ENCODE measurements at places on chromosomes 12 and 14.
A peak's percentile ranks its signal among the peaks of the same experiment; 100 is the strongest.

DNA sequence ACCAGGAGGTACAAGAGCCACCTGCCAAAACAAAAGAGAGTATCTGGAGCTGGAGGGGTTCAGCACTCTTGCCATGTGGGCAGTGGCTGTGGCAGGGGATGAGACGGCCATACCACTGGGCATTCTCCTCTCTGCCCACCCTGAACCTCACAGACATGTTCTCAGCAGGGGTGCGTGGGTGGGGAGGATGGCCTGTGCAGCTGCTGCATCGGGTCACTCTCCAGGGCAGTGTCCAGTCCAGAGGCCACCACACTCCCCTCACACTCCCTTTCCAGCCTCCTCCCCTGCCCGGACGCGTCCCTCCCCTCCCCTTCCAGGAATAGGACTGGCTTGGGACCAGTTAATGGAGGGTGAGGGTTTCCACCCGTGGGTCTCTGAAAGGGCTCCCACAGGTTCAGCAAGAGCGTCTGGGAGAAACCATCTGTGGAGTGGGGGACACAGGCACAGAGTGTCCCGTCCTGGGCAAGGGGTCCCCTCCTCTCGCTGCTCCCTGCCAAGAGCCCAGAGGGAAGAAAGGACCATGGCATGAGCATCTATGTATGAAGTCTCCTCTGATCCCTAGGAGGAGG, 501 bp downstream of the C1R start:
- DNase-seq: no peak

- DNase-seq: no peak
Measured at GRCh38 chr12:25051656-25052195, 102.8 kb upstream of the BCAT1 start.

- no peak for DNase-seq
Measured at GRCh38 chr14:61478971-61479473, 157.6 kb downstream of the PRKCH start.

DNA sequence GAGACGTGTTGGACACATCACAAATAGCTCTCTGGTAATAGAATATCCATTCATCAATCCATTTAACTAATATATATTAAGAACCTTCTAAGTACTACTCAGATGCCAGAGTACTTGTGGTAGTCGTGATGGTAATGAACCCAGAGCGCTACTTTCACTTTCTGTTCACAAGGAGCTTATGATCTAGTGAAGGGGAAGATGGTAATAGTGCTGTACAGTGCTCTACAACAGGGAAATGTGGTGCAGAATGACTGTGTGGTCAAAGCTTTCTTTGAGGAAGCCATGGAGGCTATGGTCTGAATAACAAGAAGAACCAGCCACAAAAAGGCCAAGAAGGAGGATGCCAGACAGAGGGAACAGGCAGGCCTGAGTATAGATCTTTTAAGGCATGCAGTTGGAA, 212.0 kb downstream of the PTPRO start:
- DNase-seq: no peak

DNA sequence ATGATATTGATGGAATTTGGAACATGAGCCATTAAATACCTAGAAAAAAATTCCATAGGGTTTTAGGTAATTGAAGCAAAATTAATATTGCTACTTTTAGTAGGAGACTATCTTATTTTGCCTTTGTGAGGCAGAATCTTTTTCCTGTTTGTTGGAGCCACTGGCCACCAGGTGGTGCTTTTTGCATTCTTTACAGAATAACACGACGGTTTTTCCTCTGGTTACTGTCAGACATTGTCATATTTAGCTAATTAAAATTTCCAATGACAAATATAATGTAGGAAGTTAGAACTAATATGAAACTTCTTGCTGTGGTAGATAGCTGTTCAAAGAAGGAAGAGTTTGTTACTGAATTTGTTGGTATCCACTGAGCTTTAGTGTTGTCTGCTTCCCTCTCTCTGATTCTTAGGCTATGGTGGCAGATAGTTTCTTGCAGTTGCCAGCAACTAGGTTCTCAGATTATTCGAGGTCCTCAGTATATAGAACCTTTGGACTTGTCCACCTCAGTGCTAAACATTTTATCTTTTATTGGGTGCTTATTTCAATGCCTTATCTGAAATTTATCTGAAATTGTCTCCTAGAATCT, 25.7 kb downstream of the RAB21 start:
- DNase-seq: peak; percentile 45

DNA sequence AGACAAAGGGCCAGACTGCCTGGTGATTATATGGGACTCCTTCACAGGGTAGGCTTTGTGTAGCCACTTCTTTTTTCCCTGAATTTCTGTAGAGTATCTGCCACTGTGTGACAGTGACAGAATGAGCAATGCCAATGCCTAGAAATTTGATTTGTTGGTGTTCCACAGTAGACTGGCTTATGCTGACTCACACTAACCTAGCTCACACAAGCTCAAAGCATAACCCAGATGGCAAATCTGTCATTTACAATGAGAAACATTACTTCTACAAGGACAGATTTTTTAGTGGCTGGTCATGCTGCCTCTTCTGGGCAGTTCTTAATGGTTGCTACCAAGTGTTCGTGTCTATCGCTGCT, 15.9 kb downstream of the CFAP251 start:
- no peak for DNase-seq

DNA sequence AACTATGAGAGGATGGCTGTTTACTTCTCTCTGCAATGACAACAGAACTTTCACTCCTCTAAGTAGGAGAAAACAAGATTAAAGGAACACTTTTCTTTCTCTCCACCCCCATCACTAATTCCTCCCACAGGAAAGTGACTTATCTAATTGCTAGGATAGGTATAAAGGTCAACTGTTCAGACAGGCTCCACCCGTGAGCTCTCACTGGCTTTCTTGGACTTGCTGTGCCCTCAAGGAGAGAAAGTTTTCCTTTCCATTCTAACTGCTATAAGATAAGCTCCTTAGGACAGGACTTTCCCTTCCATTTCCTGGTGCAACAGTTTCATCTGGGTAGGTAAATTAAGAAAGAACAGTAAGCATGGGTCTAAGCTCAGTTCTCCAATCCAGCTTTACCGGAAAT, 4.8 kb downstream of the SLC41A2 start:
- DNase-seq: no peak

DNA sequence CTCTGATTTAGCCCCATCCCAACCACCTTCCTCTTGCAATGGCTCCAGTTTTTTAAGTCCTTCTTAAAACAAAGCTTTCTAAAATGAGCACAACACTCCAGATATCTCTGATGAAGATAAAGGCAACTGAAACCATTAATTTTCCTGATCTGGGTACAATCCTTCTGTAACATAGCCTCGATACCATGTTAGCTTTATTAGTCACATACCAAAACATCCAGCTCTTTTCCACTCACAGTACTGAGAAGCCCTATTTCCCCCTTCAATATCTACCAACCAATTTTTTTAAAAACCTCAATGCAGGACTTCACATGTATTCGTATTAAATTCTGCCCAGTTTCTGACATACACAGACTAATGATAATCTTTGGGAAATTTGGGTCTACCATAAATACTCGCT, 105.9 kb downstream of the MED13L start:
- DNase-seq: no peak

GRCh38 chr12:89041078-89041477, 311.2 kb downstream of the DUSP6 start:
- no peak for DNase-seq

DNA sequence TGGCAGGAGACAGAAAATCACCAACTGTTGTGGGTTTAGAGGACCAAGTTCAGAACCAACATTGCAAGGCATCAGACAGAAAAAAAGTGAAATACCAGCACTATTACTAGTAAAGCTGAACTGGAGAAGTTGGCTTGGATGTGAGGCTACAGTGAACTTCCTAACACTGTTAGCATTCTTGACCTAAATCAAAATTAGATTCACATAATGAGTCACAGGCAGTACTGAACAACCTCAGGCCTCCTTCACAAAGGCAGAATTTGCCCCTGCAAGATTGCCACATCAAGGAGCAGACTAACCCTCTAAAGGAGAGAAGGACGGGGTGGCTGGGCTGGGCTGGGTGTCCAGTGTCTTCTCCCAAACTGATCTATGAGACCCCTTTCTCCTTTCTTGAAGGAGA, 539.7 kb downstream of the SNAPC1 start:
- DNase-seq: no peak

DNA sequence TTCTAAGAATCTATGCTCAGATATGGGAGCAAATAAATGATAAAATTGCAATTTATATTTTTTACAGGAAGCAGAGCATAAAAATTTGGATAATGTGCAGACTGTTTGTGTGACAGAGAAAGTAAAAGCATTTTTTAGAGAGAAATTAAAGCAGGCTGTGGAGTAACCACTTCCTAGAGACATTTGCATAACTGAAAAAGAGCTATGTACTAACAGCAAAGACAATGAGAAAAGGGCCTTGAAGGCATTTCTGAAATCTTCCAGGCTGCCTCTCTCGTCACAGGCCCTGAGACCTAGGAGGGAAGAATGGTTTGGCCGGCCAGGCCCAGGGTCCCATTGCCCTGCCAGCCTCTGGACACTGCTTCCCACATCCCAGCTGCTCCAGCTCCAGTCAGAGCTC, 247.2 kb downstream of the ALX1 start:
- no peak for DNase-seq

GRCh38 chr14:33254342-33254741, 315.7 kb downstream of the NPAS3 start:
- DNase-seq: peak; percentile 3

Data from NCI-H146 (cell line).